ENCODE measurements at places on chromosomes 13 and 19. TPM values are rescaled to one million over a fixed set of nuclear protein-coding genes. Genes with fewer than 3 reads are reported as not detected.

The ACP7 gene
- total RNA-seq: 0.40 TPM

The ZNF667 gene
- 0.53 TPM for total RNA-seq

The PCDH17 gene
- 0.83 TPM for total RNA-seq

The UBE2L5 gene
- total RNA-seq: not detected

The DAND5 gene
- total RNA-seq: not detected

DNA sequence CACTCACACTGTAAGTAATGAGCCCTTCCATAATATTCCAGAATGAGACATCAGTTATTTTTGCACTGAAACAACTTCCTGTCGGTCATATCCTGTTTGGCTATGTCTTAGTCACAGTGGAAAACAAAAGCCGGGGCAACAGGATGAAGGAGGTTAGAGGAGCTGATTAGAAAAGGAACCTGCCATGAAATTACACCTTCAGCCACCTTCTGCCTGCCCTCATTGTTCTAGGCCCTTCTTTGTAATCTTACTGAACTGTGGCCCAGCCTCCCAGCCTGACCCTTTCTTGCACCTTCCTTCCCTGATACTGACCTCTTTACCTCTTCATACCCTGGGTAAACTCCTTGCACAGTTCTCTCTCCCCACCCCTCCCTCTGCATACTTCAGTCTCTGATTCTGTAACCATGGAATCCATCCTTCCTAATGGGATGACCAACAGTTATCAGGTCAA, 67.3 kb downstream of the DOCK9 start:
- no peak for DNase-seq

- DNase-seq: no peak
Measured at GRCh38 chr13:38204556-38204955, 145.1 kb upstream of the UFM1 start.

DNA sequence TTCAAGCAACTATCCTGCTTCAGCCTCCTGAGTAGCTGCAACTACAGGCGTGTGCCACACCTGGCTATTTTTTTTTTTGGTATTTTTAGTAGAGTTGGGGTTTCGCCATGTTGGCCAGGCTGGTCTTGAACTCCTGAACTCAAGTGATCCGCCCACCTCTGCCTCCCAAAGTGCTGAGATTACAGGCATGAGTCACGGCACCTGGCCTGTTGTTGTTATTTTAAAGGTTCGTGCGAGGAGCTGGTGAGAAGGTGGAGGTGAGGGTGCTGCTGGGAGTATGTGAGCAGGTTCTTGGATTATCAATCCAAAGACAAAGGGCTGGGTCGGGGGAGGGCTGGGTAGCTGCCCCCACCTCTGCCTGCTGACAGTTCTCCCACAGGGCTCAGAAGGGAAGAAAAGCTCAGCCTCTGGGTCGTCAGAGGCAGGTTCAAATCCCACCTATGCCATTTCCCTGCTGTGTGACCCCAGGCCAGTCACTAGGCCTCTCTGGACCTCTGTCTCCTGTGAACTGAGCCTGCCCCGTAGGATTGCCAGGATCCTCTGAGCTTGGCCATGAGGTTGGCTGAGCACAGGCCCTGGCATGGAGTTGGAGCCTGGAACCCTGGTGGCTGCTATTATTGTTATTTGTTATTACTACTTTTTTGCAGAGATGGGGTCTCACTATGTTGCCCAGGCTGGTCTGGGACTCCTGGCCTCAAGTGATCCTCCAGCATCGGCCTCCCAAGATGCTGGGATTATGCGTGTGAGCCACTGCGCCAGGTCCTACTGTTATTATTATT, 1.5 kb downstream of the CKM start:
- no peak for DNase-seq

DNA sequence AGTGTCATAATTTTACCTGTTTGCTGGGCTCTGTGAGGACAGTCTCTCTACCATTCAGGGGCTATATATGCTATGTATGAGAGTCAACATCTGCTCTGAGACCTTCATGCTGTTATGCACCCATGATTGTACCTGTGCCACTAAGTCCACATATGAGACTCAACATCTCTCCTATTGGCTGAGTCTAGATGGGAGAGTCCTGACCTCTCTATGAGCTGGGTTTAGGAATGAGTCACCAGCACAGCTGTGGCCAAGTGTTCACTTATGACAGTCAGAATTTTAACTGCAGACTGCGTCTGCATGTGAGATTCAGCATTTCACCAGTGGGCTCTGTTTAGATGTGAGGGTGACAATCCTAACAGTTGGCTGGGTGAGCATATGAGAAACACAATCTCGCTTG, 49.5 kb downstream of the ZNF729 start:
- DNase-seq: no peak

DNA sequence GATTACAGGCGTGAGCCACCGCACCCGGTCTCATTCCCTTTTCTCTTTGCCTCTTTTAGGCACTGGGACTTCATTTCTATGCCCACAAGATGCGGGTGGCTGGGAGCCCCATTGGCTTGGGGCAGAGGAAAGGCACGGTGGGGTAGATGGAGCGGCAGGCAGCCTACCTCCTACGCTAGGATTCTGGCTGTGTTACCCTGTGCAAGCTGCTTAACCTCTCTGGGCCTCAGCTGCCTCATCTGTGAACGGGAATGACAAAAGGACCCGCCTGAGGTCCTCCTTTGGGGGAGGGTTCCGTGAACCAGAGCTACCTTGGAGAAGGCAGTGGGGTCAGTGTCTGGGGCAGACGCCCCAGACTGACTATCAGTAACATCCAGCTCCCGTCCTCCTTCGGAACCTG, 9.3 kb upstream of the LINGO3 start:
- no peak for DNase-seq

Measured in esophagus squamous epithelium (tissue), 5 donors.